ENCODE measurements at places on chromosomes 16 and 17. TPM values are rescaled to one million over a fixed set of nuclear protein-coding genes. Genes with fewer than 3 reads are reported as not detected.

- DNase-seq, result no peak
Measured at GRCh38 chr17:82718986-82719685, 2.6 kb downstream of the FN3KRP start.

DNA sequence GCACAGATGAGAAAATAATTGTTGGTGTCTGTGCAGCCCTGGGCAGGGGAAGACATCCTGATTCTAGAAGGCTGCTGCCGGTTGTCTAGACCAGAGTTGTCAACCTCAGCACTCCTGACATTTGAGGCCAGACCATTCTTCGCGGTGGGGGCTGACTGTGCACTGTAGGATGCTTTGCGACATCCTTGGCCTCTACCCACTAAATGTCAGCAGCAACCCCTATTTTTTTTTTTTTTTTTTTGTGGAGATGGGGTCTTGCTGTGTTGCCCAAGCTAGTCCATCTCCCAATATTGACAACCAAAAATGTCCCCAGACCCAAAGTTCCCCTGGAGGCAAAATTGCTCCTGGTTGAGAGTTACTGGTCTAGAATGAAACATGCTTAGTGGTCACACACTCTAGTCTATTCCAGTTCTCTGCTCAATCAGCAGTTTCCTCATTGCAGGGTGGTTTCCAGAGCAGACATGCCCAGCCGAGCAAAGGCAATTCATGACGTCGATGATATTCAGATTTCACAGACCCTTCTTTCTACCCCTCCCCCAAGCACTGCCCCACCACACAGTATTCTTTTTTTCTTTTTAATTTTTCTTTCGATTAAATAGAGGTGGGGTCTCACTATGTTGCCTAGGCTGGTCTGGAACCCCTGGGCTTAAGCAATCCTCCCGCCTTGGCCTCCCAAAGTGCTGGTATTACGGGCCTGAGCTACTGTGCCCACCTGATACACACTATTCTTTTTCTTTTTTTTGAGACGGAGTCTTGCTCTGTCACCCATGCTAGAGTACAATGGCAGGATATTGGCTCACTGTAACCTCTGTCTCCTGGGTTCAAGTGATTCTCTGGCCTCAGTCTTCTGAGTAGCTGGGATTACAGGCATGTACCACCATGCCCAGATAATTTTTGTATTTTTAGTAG lies 9.0 kb downstream of the C17orf99 start:
- no peak for DNase-seq

CDK10 gene
- total RNA-seq, result 74.8 TPM

DNA sequence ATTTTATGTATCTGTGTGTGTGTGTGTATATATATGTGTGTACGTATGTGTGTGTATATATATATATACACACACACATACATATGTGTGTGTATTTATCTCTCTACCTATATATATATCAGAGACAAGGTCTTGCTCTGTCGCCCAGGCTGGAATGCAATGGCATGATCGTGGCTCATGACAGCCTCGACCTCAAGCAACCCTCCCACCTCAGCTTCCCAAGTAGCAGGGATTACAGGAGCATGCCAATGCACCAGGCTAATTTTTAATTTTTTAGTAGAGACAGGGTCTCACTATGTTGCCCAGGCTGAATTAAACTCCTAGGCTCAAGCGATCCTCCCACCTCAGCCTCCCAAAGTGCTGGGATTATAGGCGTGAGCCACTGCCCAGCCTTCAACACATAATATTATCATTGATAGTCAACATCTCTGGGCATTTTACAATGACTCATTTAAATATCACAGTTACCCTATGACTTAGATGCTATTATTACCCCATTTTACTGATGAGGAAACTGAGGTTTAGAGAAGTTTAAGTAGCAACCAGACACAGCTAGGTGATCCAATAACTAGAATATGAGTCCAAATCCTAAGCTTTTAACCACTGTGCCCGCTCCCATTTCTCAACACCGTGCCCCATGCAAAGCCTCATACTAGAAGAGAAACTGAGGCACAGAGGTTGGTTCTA lies 24.3 kb downstream of the G6PC3 start:
- DNase-seq, result no peak

DNA sequence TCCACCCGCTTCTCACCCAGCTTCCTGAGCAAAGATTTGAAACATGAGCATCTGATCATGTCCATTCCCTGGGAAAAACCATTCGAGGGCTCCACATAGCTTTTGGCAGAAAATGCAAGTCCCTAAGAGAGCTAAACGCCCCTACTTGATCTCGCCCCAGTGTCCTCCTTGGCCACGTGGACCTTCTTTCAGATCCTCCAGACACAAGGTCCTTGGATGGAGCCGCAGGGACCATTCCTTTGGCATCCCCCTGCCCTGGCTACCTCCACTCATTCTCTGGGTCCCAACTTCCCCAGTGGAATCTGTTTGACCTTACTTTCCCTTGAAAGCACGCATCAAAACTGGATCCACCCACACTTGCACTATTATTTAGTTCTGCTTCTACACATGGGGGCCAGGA lies 146.5 kb downstream of the SDK2 start:
- DNase-seq, result no peak

- DNase-seq, result peak; percentile 23
Measured at GRCh38 chr16:1723450-1724147, 17.6 kb downstream of the MAPK8IP3 start.

EFCAB13 gene
- 4.0 TPM for total RNA-seq

NLRC3 gene
- total RNA-seq, result 20.5 TPM

DNA sequence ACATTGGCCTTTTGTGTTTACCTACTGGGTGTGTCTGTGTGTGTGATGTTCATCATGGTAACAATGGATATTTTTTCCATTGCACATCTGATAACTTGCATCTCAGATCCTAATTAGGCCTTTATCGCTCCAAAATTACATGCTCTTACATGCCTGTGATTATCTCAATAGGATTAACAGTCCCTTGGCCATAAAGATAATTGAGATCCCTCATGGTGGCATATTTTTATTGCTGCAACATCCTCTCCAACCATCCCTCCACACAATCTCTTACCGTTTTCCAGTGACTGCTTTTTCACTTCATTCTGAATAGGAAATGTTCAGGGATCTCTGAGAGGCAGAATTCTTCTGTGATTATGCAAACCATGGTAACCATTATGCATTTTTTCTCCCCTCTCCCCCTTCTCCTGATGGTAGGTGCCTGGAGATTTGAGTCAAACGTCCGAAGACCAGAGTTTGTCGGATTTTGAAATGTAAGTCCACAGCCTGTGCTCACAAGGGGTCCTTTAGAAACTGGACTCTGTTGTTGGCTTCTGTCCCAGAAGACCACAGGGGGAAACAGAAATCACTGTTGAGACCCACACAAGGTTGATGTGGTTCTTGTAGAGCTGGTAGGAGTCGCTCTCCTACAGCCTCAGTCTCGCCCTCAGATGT lies 405.5 kb downstream of the CPPED1 start:
- DNase-seq, result no peak

GRCh38 chr17:19753051-19753509 lies 5.0 kb upstream of the ALDH3A1 start:
- no peak for DNase-seq

DNA sequence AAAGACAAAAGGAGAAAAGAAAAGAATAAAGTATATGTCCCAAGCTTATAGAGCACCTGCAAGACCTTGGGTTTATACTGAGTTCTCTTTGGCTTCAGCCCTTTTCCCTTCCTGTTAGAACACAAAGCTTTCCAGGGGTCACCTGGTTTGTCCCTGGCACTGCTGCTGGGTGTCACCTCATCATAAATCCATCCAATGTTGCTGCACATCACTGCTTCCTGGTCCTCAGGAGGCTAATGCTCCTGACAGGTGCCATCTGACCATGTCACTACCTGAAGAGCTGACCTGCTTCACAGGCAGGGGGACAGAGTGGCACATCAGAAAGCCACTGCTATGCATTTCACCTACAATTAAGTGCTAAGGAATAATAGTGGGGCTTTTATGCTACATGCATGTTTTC lies 164.6 kb upstream of the ELAC2 start:
- no peak for DNase-seq

- peak; percentile 37 for DNase-seq
Measured at GRCh38 chr16:56932721-56933619, 1.0 kb downstream of the HERPUD1 start.

DNA sequence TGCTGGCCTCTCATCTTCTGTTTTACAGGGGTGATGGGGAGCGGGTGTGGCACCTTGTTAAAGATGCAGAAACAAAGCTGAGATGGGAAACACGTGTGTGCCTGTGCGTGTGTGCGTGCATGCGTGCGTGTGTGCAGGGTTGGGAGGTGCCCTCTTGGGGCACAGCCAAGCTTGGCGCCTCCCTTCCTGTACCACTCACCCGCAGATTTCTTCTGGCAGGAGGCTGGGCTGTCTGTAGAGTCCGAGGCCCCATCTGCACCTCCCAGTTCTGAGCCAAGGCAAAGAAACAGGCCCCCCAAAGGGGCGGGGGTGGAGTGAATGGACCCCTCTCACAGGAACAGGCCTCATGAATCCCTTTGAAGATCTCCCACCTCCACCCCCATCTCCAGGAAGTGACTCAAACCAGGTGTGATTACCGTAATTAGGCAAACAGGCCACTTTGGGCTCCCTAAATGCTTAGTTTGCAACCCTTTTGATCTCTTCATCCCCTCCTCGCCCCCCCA lies 20.9 kb downstream of the TNS4 start:
- peak; percentile 96 for DNase-seq

GRCh38 chr16:50038756-50039529 lies 13.9 kb downstream of the CNEP1R1 start:
- no peak for DNase-seq

LITAFD gene
- not detected for total RNA-seq

RNF112 gene
- total RNA-seq, result 0.18 TPM

KCNJ18 gene
- not detected for total RNA-seq

DNA sequence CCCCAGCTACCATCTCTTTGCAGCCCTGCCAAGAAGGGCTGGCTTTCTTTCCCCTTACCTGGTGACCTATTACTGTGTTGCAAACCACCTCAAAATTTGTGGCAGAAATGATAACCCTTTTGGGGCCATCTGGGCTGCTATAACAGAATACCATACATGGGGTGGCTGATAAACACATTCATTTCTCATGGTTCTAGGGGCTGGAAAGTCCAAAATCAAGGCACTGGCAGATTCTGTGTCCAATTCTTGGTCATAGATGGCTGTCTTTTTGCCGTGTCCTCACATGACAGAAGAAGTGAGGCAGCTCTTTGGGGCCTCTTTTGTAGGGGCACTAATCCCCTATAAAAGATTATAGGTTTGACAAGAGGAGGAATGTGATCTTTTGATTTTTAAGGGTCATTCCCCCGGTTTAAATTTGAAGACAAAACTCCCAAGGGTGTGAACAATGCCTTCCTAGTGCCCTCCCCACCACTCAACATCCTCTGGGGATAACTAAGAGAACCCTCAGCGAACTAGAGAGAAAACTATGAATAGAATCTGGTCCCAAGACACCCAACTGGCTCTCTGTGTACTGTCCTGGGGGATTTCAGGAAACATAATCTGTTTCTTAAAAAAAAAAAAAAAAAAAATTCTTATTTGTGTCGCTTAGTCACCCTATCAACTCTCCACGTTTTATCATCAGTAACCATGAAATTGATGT lies 1.7 kb upstream of the METTL22 start:
- DNase-seq, result no peak

GRCh38 chr17:64016231-64016784 lies 4.1 kb downstream of the ICAM2 start:
- no peak for DNase-seq
